Vein endothelial cell (primary cell): ENCODE measurements at places on chromosomes 6 and 20. TPM values are rescaled to one million over a fixed set of nuclear protein-coding genes. Genes with fewer than 3 reads are reported as not detected.

SLC4A11 gene
- 4.9 TPM in 2 replicates for total RNA-seq

SLC22A1 gene
- total RNA-seq: 0.19 and 0.65 TPM in 2 replicates

MANEA gene
- total RNA-seq: 13.1 TPM in 2 replicates

CALHM5 gene
- 7.2 and 7.8 TPM in 2 replicates for total RNA-seq

SNX21 gene
- total RNA-seq: 23.7 and 33.0 TPM in 2 replicates

CST2 gene
- total RNA-seq: not detected in 2 replicates

LAMA5 gene
- total RNA-seq: 53.6 and 61.2 TPM in 2 replicates

PLG gene
- total RNA-seq: not detected in 2 replicates

HLA-A gene
- 216 and 332 TPM in 2 replicates for total RNA-seq

NRSN1 gene
- not detected in 2 replicates for total RNA-seq

RPRD1B gene
- total RNA-seq: 18.6 and 21.4 TPM in 2 replicates
